Activated T-helper 2 cell treated with anti-CD3 and anti-CD28 coated beads, Interferon-gamma antibody, Interleukin-2, Interleukin-4, amounts not matched to agents 10 μg/mL and 5 μg/mL and 100 μg/mL, durations not matched to agents 14 hours and 24 hours and 36 hours (primary cell): ENCODE measurements at places on chromosomes 5 and 9.

DNA sequence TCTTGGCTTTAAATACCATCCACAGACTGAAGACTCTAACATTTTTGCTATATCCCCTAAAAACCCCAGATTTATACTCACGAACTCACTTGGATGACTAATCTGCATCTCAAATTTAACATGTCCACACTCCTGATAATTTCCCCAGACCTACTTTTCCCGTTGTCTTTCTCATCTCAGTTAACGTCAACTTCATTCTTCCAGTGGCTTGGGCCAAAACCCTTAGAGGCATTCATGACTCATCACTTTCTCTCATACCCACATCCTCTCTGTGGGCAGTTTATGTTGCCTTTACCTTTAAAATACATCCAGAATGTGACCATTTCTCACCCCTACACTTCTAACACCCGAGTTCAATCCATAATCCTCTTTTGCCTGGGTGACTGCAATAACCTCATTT, 96.7 kb downstream of the EDIL3 start:
- no peak overlapping the region for H3K27ac ChIP-seq
- H3K4me3 ChIP-seq: no peak overlapping the region
- H3K36me3 ChIP-seq: no peaks in the 10 kb centered on the region
- H3K27me3 ChIP-seq: no peaks in the 10 kb centered on the region
- DNase-seq: no peak

GRCh38 chr5:170488570-170488969, 15.2 kb upstream of the KCNIP1 start:
- no peak overlapping the region for H3K4me3 ChIP-seq
- DNase-seq: no peak
- peaks cover 6% of the 10 kb centered on the region for H3K27me3 ChIP-seq
- no peak overlapping the region for H3K27ac ChIP-seq

GRCh38 chr5:34497470-34497808, 158.7 kb upstream of the RAI14 start:
- no peak overlapping the region for H3K4me3 ChIP-seq
- H3K27me3 ChIP-seq: no peaks in the 10 kb centered on the region
- H3K4me1 ChIP-seq: peaks cover 18% of the 10 kb centered on the region
- H3K36me3 ChIP-seq: no peaks in the 10 kb centered on the region
- DNase-seq: no peak

- no peak for DNase-seq
- H3K4me3 ChIP-seq: no peak overlapping the region
- no peak overlapping the region for H3K27ac ChIP-seq
- peaks cover 5% of the 10 kb centered on the region for H3K4me1 ChIP-seq
- H3K27me3 ChIP-seq: no peaks in the 10 kb centered on the region
Measured at GRCh38 chr5:93892481-93892880, 151.1 kb upstream of the POU5F2 start.

- H3K36me3 ChIP-seq: no peaks in the 10 kb centered on the region
- H3K27ac ChIP-seq: no peak overlapping the region
- no peak for DNase-seq
- H3K4me1 ChIP-seq: no peaks in the 10 kb centered on the region
- H3K4me3 ChIP-seq: no peak overlapping the region
Measured at GRCh38 chr9:82115331-82115730, 126.8 kb downstream of the SPATA31D1 start.
